ENCODE measurements at places on chromosomes 2 and 18.

- no peak for DNase-seq
Observed at GRCh38 chr18:12428923-12429322, 21.2 kb downstream of the PRELID3A start.

DNA sequence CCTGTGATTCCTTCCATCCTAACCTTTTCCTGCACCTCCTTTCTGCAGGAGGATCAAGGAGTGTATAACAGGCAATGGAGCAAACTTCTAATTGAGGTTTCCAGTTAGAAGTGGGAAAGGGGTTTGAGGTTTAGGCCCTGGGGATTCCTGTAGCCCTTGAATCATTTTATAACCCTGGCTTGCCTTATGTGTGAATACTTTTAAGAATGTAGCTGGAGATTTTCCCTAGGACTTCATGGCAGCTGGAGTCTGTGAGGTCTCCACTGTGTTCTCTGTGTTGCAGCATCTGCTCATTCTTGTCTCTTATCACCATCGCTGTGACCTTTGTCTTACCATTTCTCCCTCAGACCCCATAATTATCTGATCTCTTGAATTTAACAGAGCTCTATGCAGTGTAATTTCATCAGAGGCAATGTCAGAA, 370.2 kb upstream of the SLC14A2 start:
- no peak for DNase-seq

GRCh38 chr2:226115102-226115831, 684.4 kb downstream of the IRS1 start:
- no peak for DNase-seq

DNA sequence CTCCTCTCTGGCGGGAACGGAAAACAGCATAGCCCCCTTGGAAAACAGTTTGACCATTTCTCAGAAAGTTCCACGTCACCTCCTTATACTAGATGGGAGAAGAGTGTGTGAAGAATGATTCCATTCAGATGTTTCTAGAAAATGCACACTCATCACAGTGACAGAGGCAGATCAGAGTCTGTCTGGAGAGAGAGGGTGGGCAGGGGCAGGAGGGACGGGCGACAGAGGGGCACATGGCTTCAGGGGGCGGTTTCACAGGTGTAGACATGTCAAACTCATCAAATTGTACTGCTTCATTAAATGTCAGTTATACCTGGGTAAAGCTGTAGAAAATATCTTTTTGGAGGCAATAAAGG, 88.8 kb upstream of the TAF1B start:
- no peak for DNase-seq

DNA sequence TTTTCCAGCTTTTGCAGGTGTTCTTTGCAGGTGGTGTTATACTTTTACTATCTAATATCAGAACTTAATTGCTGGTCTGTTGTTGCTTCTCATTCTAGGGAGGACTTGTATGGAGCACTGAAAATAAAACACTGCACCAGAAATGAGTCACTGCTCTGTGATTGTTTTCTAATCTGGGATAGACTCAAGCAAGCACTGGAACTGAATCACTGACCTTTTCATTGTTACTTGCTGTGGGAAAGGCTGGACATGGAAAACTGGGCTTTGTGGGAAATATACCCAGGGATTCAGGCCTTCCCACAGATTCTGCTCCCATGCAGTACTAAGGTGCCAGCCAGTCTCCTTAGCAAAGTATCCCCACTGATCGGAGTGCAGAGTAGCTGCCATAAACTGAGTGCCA, 470.0 kb upstream of the GCFC2 start:
- DNase-seq: no peak

DNA sequence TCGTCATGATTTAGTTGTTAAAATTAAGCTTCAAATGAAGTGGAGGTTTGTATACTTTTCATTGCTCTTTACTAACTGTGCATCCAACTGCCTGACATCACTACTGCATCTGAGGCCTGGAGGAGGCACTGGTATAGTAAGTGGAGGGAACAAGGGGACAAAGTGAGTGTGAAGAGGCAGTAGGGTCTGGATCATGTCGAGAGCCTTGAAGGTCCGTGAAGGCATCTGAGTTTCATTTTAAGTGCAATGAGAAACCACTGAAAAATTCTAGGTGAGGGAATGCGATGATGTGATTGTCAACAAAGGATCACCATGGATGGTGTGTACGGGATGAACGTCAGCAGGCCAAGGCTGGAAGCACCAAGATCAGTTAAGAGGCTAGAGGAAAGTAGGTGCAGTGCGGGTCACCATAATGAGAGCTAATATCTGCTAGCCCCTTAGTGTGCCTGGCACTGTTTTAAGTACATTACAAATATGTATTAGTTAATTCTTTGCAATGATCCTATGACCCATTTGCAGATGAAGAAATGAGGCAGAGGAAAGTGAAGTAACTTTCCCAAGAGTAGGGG, 96.1 kb downstream of the CABYR start:
- DNase-seq: no peak

DNA sequence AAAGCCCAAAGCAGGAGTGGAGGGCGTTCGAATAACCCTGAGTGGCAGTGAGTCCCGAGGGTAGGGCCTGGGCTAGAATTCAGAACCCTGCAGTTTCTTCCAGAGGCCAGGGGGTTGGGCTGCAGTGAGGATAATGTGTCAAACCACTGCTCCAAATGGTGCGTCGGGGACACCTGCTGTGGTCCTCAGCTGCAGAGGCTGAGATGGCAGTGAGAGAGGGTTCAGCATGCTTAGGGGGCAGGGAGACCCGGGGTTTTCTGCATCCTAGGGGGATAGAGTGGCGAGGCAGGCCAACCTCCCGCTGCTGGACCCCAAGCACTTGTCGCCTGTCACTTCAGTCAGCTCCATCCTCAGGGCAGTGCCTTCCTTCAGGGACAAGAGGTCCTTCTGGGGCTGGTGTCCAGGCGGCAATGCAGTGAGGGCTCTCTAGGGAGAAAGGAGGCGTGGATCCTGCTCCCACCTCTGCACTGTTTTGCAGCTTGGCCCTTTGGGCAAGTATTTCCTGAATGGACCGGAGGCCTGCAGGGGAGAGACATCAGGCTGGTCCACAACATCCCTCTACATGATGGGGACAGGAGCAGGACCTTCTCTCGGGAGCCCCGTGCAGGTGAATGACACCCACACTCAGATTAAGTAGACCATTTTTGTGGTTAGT, 8.4 kb upstream of the NTSR2 start:
- no peak for DNase-seq

DNA sequence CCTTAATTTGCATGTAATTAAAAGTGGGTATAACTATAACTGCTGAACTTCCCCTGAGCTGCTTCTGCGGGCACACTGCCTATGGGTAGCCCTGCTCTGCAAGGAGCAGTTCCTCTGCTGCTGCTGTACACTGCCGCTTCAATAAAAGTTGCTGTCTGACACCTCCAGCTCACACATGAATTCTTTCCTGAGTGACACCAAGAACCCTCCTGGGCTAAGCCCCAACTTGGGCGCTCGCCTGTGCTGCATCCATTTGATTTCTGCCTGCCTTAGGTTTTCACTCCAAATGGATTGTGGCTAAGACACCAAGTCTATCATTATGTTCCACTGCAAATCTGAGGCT, 215.7 kb downstream of the ANAPC1 start:
- DNase-seq: no peak

GRCh38 chr18:48061781-48062570, 131.5 kb upstream of the SMAD2 start:
- DNase-seq: no peak

GRCh38 chr2:148218326-148219075, 197.6 kb downstream of the MBD5 start:
- DNase-seq: no peak

- DNase-seq: no peak
Observed at GRCh38 chr18:26471027-26471426, 77.3 kb downstream of the KCTD1 start.

DNA sequence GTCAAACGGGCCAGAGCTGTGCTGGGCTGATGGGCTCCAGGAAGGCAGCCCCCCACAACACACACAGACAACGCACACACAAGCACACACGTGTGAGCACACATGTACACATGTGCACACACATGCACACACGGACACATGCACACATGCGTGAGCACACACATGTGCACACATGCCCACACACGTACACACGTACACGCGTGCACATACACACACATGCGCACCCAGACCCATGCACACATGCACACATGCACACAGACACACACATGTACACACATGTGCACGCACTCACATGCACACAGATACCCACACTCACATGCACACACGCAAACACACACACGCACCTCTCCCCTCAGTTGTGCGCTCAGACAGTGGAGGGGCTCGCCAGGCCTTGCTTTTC, 31.2 kb upstream of the HPCAL1 start:
- no peak for DNase-seq

- DNase-seq: no peak
Observed at GRCh38 chr2:192307530-192307929, 112.8 kb upstream of the TMEFF2 start.

DNA sequence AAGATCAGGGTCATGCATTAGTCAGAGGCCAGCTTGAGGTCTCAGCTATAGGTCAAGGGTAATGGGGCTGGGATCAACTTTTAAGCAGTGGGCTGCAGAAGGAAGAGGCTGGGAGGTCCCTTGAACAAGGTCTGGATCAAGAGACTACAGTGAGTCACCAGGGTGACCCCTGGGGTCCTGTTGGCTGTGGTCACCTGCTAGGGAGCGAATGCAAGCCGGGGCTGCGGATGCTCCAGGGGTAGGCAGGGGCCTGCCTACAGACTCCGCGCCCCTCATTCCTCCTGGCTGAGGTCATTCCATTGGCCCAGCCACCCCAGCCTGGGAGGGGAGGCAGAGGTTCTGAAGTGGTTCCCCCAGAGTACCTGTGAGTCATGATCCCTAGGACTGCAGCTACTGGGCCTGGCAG, 110.4 kb downstream of the CYP26B1 start:
- DNase-seq: no peak

DNA sequence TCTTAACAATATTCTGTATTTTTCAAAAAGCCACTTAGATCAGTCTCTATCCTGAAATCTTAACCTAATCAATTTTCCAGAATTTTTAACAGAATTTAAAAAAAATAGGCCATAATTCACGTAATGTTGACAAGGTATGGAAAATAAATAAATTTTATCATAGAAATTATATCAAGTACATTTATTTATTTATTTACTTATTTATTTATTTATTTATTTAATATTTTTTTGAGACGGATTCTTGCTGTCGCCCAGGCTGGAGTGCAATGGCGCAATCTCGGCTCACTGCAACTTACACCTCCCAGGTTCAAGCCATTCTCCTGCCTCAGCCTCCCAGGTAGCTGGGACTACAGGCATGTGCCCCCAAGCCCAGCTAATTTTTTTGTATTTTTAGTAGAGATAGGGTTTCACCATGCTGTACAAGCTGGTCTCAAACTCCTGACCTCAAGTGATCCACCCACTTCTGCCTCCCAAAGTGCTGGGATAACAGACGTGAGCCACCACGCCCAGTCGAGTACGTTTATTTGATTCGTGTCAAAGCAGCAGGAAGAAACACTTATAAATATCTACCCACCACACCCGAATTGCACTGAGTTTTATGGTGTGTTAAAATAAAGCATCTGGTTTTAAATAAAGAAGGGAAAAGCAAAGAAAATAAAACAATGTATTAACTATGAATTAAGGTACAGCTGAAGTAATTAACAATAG, 60.1 kb downstream of the DSC3 start:
- no peak for DNase-seq

DNA sequence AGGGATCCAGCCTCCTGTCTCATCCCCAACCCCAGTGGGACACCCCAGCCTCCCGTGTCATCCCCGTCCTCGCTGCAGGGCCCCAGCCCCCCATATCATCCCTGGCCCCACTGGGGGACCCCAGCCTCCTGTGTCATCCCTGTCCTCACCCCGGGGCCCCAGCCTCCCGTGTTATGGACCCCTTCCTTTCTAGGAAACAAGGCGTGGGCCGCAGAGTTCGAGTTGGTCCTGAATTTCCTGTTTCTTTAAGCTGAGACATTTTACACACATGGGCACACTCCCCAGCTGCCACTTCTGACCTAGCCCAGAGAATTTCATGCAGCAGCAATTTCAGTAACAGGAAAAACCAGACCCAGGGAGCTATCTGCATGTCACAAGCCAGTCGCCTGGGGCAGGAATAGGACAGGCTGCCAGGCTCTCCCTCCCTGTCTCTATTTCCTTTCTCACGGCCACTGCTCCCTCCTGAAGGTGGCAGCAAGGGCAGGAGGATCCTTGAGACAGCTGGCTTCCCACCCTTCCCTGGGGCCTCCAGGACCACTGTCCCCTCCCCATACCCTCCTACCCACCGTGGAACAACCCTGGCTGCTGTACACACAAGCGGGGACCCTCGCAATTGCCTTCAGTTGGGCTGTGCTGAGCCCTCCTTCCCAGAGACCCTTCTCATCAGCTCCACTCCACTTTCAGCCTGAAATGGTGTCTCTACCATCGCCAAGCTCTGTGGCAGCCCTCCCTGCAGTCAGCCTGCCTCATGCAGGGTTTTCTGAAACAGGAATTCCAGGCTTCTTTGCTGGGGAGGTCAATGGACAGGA, 141.9 kb upstream of the ID2 start:
- no peak for DNase-seq

DNA sequence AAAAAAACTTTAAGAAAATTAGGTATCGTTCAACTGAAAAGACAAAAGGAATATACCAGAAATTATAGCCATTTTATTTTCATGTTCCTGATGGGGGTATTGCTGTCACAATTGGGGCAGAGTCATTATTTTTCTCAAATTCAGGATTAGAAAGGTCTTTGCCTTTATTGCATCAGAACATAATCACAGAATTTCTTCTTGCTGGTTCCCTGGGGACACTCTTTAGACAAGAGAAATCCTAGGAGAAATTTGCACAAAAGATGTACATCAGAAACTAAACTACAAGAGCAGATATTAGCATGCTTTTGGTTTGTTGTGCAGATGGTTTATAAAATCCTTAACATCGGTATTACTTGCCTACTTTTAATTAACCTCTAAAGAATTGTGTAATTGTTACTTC, 103.2 kb downstream of the NCOA1 start:
- no peak for DNase-seq

GRCh38 chr2:53558867-53559266, 208.7 kb upstream of the CHAC2 start:
- DNase-seq: no peak

GRCh38 chr2:55056024-55056521, 5.8 kb upstream of the RTN4 start:
- DNase-seq: no peak

DNA sequence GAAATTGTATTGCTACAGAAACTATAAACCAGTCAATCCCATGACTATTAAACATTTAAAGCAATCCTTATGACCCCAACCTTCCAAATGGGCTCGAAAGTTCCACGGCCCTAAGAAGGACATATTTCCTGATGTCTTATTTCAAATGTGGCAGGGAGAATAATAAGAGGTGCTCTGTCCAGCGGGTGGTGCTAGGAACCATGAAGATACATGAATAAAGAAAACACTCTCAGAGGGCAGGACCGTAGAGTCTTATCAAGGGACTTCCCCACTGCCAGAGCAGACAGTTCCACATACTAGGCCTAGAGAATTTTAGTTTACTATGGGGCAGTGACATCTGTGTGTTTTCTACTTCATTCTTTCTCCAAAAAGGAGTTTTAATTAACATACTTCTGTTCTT, 187.1 kb upstream of the PIK3C3 start:
- no peak for DNase-seq
